ENCODE measurements at places on chromosomes 6 and 20.

GRCh38 chr6:142856624-142857232, 88.2 kb downstream of the HIVEP2 start:
- DNase-seq, result no peak

DNA sequence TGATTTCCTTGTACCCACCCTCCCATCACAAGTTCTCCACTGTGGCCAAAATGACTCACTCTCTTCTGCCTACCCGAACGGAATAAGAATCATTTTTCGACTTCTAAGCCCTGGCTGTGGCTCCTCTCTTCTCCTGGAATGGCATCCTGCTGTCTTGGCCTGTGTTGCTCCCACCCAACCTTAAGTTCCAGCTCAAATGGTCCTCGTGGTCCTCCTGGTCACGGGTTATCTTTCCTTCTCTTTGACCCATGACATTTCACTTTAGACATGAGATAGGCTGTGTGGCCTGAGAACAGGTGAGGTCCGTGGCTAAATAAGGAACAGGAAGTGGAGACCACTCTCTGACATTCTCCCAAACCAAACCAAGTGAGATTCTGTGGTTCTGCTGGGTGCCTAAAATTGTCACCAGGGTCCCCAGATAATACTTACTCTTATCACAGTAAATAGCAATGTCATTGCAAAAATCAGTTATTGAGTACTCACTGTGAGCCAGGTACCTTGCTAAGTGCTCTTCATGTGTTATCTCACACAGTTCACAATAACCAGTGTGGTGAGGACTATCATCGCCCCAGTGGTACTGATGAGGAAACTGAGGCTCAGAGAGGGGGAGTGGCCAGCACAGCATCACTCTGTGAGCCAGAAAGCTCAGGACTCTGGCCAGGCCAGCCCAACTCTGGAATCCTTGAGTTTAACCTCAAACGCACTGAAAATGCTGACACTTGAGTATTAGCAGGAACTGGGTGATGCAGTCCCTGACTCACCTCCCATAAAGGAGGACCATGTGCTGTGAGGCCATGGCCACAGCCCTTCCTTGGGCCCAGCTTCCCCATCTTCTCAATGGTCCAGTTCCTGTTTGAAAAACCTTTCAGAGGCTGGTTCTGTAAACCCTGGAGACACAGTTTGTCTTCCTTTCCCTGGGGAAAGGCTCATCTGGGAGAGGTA, 74.8 kb upstream of the SIRPA start:
- DNase-seq, result no peak

DNA sequence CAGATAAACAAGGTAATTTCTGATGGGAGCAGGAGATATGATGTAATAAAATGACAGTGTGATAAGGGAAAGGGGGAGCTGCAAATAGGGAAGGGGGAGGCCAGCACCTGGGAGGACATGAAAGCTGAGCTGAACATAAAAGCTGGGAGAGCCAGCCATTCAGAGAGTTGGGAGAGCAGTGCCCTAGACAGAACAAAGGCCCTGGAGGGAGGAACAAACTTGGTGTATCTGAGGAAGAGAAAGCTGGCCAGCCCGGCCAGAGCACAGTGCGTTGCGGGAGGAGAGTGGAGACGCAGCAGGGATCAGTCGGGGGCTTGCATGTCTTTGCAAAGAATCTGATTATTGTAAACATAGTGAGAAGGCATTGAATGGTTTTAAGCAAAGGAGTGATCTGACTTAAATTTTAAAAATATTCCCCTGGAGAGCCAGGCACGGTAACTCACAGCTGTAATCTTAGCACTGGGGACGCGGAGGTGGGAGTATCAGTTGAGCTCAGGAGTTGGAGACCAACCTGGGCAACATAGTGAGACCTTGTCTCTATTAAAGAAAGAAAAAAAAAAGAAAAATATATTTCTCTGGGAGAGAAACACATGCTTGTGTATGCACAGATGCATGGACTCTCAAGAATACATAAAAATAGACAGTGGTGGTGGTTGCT, 318.2 kb downstream of the ZFAND3 start:
- DNase-seq, result no peak

DNA sequence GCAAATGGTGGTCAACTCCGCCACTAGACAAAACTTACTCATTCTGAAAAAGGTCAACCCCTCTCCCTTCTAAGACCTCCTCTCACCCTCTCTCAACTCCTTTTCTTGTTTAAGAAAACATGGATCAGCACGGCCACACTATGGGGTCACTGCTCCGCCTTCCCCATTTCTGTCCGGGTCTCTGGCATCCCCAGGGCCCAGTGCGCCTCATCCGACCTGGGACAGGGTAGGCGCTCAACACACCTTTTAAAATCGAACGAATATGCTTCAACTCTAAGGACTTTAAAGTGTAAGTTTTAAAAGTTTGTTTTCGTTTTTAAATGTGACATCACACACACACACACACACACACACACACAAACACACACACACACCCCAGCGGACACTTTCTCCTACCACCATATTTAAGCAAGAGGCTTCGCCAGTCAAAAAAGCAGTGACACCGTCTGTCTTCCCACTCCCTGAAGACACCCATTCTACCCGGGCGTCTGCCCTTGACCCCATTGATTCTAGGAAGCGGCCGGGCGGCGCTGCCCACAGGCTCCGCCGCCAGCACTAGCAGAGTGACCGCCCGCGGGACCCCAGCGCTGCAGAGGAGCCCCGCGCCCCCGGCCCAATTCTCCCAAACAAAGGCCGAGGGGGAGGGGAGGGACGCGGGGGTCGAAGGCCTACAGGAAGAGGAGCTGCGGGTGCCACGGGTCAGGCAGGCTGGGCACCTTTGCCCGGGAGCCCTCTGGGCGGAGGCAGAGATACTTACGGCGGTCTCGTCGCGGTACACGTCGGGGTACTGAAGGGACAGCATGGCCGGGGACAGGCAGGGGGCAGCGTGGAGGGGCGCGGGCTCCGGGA, 568 bp downstream of the PREP start:
- no peak for DNase-seq

GRCh38 chr20:24633026-24633425, 163.6 kb downstream of the SYNDIG1 start:
- no peak for DNase-seq

DNA sequence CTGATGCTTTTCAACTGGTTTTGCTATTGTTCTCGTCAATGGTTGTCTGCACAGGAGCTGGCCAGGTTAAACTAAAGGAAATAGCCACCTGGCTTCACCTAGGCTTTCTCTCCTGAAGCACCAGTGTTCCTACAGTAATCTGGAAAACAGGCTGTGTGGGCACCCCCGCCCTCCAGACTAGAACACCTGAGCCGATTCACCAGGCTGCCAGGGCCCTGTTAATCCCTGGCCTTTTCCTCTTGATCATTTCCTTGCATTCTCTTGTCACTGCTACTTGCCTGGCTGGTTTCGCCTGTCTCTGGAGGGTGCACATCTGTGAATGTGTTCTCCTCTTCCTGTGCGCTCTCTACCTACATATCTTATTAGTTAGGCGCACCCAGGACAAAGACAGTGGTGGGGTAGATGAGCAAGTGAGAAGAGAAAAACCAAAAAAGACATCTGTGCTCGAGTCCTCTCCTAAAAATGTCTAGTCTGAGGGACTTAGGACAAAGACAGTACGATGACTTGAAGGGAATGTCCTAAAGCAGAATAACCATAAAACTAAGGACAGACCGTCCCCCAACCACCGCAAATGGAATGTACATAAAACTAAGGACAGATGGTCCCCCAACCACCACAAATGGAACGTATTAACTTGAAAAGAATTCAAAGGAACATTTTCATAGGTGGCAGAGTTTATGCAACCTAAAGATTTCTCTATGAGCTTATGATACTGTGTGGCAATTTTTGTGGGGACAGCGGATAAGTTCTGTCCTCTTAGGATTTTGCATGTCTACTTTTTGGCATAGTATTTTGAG, 45.9 kb upstream of the EMILIN3 start:
- DNase-seq, result no peak

- no peak for DNase-seq
Measured at GRCh38 chr6:99736302-99736701, 129.7 kb downstream of the PRDM13 start.

GRCh38 chr20:60365064-60365666, 406.9 kb downstream of the CDH26 start:
- DNase-seq, result no peak

GRCh38 chr6:125986301-125987025, at the start of gene TRMT11:
TSS of gene TRMT11 (plus strand) at chr6:125986540. CDS start at chr6:125986551, 11 bp downstream.
- DNase-seq, result peak; percentile 93

DNA sequence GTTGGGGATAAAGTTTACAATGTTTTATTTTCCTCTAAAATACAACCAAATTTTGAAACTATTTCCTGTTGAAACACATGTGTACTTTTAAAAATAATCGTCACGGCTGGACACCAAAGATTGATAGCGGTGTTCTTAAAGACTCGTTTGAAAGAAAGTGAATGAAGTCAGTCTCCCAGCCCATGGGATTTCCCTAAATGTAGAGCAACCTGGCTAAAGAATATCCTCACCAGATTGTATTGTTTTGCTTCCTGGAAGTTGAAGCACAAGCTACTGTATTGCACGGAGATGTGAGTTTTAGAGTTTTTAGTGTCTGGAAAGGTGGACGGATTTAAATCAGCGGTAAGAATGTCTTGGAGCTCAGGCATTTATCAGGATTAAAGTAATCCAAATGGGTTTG, 189.5 kb downstream of the THBS2 start:
- no peak for DNase-seq

DNA sequence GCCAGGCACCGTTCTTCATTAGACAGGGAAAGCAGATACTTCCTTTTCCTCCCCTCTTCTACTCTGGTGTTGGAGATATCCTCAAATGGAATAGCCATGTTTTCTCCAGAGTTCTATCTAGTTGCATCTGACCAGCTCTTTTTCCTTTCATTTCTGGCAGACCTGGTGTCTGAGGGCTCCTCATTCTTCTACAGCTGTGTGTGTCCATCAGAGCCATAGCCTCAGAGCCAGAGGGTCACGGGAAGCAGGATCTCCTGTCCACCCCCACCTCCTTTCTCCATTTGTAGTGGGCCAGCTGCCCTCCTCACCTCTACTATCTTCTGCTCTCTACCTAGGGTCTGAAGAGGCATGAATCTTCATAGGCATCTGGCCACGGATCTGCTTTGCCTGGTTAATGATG, 57.0 kb downstream of the TSPYL4 start:
- no peak for DNase-seq

DNA sequence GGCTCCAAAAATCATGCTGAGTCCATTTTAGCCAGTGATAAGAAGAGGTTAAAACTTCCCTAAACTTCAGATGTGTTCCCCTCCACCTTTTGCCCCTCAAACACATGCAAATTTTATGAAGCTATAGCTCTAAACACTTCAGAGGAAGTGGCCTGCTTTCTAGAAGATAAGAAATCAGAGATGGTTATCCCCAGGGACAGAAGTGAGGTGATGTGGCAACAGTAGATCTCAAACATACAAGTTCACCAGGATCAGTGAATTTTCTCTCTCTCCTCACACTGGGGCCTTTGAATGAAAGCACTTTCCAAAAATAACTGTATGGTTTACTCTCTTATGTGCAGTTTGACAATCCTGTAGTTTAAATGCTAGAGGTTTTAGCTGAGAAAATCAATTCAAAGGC, 332.0 kb downstream of the BTBD9 start:
- no peak for DNase-seq

- DNase-seq, result no peak
Measured at GRCh38 chr6:38959138-38959537, 89.4 kb upstream of the GLP1R start.

All from PC-9 (cell line).